ENCODE measurements at places on chromosomes 11 and 22.

DNA sequence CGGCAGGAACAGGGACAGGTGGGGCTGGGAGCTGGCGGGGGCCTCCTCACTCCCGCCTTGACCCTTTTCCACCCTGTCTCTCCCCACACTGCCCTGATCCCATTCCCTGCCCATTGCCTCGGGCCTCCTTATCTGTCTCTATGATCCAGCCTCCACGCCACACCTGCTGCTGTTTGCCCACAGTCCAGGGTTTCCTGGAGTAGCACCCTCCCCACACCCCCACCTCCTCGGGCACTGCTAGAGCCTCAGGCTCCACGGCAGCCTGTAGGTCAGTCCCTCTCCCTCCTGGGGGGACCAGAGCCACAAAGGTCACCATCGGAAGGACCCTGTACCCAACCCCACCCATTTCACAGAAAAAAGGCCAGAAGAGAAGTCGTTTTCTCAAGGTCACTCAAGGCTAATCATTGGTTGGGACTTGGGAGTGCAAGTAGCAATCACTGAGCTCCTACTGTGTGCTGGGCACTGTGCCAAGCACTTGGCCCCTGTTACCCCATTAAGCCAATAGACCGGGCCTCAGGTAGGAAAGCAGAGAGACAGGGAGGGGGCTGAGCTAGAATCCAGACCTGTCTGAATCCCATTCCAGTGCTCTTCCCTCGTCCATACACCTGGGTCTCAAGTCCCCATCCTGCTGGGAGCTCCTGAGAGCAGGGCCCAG, 71.8 kb downstream of the PDE2A start:
- no peak for DNase-seq

DNA sequence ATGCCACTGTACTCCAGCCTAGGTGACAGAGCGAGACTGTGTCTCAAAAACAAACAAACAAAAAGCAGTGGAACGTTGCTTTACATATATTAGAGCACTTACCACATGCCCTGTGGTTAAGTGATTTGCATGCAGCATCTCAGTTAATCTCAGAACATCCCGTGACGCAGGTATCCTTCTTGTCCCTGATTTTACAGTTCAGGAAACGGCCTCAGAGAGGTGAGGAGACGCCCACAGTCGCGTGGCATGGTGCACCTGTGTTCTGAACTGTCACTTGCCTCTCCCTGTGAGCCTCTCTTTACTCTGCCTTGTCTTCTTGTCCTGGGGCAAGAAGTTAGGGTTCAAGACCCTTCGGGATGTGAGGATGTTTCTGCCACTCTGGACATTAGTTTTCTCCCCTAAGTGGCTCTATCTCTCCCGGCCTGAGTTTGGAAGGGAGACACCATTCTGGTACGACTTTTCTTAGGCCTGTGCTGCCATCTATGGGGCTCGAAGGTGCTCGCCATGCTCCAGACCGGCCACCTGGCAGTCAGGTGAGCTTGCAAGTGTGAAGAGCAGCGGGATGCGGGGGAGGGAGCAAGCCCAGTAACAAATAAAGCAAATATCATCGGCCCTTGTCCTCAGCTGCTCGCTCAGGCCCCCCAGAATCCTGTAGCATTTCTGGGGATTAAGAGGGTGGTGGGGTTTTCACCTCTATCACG, 25.6 kb downstream of the YWHAH start:
- DNase-seq: peak; percentile 33

DNA sequence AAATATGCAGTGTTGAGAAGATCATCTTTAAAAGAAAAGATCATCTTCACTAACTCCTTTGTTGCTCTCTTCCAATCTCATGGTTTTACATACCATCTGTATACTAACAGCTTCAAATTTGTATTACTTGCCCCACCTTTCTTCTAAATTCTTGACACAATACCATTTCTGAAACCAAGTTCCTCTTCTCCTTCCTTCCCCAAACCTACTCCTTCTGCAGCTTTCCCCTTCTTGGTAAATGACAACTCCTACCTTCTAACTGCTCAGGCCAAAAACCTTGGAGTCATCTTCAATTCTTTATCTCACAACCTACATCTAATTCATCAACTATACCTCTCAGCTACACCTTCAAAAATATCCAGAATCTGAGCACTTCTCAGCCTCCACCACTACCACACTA, 9.3 kb downstream of the PRCP start:
- DNase-seq: no peak

- no peak for DNase-seq
These were observed 82.6 kb upstream of the PDGFD start for GRCh38 chr11:104246590-104246989.

- no peak for DNase-seq
These were observed 82.0 kb downstream of the SLC1A2 start for GRCh38 chr11:35337136-35337913.

DNA sequence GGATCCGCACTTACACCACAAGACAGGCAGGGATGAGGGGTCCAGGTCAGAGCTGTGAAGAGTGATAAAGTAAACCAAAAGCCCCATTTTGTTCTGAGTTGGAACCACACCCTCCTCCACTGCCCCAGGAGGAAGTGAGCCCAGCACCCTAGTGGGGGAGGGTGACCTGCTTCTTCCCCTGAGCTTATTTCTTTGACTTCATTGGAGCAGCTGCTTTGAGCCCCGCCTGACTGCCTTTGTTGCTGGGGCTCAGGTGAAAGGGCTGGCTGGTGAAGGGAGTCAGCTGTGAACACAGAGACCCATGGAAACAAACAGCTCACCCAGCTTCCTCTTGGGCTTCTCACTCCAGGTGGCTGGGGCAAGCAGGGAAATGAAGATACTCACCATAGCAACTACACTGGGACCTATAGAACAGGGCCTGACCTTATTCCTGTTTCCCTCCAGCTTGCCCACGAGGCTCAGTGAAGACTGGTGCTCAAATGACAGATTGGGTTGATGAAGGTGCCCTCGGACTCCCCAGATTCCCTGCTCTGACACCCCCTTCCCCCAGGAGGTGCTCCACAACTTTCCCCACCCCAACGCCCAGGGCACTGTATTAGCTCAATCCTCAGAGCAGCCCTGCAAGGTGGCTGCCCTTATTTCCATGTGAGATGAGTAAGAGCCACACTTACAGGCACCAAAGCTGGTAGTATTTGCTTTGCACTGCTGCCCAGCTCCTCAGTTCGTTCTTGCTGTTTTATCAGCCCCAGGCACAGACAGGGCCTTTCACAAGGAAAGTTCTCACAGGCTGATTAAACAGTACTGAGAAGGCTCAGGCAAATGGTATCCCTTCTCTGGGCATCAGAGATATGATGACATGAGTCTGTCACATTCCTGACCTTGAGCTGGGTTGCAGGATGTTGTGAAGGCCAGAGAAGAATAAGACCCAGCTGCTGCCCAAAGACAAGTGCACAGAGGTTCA, 2.4 kb downstream of the UCP2 start:
- peak; percentile 69 for DNase-seq

DNA sequence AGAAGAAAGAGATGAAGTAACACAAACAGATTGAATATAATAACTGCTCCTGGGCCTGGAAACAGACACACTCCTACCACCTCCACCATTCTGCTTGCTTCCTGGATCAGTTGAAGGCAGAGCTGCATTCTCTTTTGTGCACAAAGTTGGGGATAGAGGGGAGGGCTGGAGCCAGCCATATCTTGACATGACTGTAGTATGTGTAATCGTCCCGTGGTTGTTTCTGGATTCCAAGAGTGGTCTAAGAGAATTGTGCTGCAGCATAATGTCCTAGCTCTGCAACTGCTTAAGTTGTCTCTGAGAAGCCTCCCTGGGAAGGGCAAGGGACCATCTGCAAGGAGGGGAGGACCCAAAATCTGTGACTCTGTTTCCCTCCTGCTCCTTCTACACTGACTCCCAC, 3.2 kb downstream of the CRY2 start:
- DNase-seq: no peak

GRCh38 chr11:116336540-116336939, 436.2 kb downstream of the BUD13 start:
- DNase-seq: no peak

DNA sequence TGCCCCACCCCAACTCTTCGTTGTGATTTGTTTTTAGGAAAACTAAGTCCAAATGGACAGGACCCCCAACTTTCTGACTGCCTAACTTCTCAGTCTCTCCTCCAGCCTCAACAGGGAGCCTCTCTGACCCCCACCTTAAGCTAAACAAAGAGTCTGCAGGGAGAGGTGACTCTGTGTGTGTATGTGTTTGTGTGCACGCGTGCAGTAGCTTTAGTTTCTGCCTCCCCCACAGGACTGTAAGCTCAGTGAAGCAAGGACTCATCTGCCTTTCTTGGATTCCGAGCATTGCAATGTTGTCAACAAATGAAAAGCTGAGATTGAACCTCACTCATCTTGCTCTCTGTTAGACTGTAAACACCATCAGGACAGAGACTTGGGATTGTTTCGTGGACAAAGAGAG, 7.9 kb downstream of the SNAP29 start:
- DNase-seq: no peak

DNA sequence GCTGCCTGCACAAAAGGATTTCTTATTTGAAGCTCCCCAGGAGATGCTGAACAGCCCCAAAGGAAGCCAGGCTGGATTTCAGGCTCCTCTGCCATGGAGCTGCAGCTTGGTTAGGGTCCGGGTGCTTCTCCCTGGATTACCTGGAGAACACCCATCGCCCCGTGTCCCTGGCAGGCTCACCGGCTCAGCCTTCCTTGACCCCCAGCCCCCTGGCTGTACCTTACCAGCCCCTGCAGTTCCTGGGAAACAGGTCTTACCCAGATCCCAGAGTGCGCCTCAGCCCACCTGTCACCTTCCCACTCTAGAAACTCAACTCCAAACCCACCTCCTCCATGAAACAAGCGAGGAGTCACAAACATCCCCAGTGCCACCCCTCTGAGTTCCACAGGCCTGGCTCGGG, 45.3 kb upstream of the CD5 start:
- no peak for DNase-seq

- no peak for DNase-seq
These were observed 5.0 kb downstream of the TUB start for GRCh38 chr11:8086001-8086479.

- DNase-seq: no peak
These were observed 22.9 kb downstream of the TPST2 start for GRCh38 chr22:26566994-26567393.

DNA sequence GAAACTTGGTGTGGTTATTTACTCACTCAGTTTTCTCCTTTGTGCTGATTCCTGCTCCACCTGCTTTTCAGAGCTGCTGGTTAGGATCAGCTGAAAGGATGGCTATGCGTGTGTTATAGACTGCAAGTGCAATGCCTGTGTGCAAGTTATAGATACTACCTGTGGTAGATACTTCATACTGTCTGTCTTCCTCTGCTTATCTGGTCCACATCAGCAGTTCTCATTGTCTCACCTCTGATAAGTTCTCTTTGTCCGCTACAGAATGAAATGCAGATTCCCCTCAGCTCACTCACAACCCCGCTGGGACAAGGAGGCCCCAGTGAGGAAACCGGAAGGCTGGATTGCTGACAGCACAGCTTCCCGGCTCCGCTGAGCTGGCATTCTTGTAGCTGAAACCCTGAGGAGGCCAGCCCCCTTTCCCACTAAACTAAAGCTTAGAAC, 37.5 kb upstream of the LYVE1 start:
- DNase-seq: no peak

DNA sequence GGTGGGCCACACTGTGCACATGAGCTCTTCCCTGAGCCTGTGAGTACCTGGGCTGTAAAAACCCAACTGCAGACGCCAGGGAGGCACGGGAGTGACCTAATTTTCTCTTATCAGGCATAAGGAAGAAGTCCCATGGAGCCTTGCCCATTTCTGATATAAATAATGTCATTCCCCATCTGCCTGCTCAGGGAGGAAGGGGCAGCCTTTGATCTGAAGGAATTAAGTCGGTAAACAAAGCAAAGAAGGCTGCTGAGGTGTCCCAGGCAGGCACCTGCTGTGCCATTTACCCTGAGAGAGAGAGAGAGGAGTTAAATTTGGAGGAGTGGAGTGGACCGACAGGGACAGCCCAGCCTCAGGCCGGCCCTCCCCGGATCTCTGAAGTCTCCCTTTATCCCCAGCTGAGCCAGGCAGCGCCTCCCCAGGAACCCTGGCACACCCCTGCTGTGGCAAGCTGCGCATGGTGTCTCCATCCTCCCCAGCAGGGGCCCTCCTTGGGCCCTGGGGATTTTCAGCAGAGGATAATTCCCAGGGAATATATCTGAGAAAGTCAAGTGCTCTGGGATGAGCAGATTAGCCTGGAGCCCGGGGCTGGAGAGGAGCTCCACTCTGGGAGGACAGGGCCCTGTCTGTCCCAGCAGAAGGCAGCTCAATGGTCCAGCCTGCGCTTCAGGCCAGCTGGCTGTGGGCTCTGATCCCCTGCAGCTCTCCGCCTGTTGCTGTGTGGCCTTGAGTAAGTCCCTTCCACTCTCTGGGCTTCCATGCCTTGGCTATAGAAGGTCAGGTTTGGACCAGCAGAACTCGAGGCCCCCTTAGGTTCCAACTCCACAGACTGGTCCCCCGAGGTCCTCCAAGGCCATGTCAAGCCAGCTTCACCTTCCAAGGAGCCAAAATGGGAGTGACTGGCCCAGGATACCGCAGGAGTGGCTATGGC, 17.5 kb upstream of the CABP7 start:
- no peak for DNase-seq

- DNase-seq: no peak
These were observed 1.0 kb upstream of the SLC1A2 start for GRCh38 chr11:35420371-35420770.

- no peak for DNase-seq
These were observed 3.5 kb upstream of the LIF start for GRCh38 chr22:30250039-30250565.

DNA sequence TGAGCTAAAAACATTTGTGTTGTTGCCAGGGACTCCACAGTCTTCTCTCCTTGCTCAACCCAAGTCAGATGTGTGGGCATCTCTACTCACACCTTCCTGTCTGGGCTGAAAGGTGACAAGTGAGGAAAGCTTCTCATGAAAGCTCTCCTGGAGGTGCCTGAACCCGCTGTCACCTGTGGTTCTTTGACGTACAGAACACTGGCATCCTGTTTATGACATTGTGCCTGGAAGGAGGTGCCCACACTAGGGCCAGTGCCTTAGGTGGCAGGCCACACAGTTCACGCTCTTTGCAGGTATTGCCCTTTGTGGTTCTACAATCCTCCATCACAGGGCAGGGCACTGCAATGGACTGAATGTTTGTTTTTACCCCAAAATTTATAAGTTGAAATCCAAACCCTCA, 108.5 kb downstream of the CD44 start:
- peak; percentile 38 for DNase-seq

GRCh38 chr22:32539631-32540421, 65.2 kb downstream of the FBXO7 start:
- DNase-seq: no peak

GRCh38 chr11:125561924-125562323, 7.4 kb upstream of the EI24 start:
- no peak for DNase-seq

DNA sequence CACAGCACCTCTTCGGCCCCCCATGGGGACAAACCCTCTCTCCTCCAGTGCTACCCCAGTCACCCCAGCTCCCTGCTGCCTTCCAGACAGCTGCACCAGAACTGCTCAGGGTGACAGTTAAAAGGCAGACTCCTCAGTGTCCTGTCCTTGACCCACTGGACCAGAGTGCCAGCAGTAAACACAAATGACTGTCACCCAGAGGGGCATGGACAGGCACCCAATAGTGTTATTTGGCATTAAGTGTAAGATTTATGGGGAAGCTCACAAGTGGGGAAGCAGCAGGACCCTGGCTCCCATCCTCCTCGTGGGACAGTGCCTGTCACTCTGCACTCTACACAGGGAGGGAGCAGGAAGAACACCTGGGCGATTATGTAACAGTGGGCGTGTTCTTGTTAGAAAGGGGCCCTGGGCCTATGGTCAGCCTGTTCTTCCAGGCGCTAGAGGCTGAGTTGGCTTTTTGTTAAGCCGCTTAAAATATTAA, 5.0 kb downstream of the RPS19BP1 start:
- DNase-seq: no peak

GRCh38 chr11:67698247-67698646, 23.8 kb upstream of the ALDH3B2 start:
- no peak for DNase-seq

GRCh38 chr22:38919631-38920190, 37.7 kb upstream of the APOBEC3A start:
- DNase-seq: no peak
